ENCODE measurements at places on chromosomes 1 and 21.

DNA sequence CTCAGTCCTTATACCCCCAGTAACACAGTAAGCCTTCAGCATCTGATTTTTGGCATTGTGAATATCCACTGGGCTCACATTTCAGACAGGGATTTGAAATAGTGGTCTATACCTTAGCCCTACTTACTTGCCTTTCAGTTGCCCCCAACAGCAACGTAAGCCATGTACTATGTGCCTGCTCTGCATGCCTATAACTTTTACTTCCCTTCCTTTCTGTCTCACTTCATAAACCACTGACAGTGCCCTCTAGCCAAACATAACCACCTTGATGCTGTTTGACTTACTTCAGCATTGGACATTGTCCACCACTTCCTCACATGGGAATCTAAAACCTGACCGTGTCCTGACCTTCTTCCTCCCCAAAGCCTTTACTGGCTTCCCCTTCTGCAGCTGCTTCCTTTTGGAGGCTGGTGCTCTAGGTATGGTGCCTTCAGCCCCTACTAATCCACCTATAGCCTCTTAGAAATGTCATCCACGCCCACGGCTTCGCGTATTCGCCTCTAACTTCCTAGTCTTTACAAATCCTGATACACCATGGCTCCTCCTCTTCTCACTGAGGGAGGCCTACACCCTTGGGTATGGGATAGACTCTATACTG lies 3.6 kb upstream of the ZNF672 start:
- no peak for DNase-seq

GRCh38 chr21:33237486-33237885 lies 7.7 kb downstream of the IFNAR2 start:
- no peak for DNase-seq

DNA sequence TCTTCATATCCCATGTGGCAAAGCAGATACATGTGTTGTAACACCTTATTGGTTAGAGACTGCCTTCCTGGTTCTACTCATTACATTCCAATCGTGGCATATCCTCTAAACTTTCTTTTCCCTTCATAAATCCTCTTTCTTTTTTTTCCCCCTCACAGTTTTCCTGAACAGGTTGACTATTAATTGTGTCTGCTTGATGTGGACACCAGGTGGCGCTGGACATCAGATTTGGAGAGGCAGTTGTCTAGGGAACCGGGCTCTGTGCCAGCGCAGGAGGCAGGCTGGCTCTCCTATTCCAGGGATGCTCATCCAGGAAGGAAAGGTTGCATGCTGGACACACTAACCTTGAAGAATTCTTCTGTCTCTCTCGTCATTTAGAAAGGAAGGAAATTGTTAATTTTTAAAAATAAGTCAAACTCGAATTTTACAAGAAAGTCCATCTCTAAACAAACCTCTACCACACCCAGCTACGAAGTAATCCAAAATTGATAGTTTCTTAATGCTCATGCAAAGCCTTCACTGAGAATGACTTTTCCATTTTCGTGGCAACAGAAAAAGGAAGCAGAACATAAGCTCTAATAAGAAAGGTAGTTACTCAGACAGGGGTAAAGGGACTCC lies 59.4 kb upstream of the ASB17 start:
- peak; percentile 82 for DNase-seq

GRCh38 chr21:19368944-19369343 lies 965.4 kb upstream of the TMPRSS15 start:
- no peak for DNase-seq

- DNase-seq = no peak
These were observed 665.7 kb downstream of the BRINP3 start for GRCh38 chr1:189811960-189812359.

- DNase-seq = no peak
These were observed 214.1 kb downstream of the DYRK1A start for GRCh38 chr21:37580666-37581065.

- no peak for DNase-seq
These were observed 141.4 kb upstream of the COA6 start for GRCh38 chr1:234231893-234232276.

- DNase-seq = no peak
These were observed 273.9 kb upstream of the FMN2 start for GRCh38 chr1:239817801-239818200.

- no peak for DNase-seq
These were observed 172.0 kb downstream of the CDC7 start for GRCh38 chr1:91672601-91673161.

- no peak for DNase-seq
These were observed 32.8 kb upstream of the PRELP start for GRCh38 chr1:203442821-203443220.

- no peak for DNase-seq
These were observed 70.2 kb upstream of the ERRFI1 start for GRCh38 chr1:8096105-8097011.

DNA sequence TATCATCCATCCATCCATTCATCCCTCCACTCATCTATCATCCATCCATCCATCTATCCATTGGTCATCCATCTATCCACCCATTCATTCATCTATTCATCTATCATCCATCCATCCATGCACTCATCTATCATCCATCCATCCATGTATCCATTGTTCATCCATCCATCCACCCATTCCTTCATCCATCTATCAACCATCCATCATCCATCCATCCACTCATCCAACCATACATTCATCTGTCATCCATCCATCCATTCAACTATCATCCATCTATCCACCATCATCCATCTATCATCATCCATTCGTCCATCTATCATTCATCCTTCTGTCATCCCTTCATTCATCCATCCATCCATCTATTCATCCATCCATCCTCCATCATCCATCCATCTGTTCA lies 61.1 kb downstream of the UMODL1 start:
- no peak for DNase-seq

DNA sequence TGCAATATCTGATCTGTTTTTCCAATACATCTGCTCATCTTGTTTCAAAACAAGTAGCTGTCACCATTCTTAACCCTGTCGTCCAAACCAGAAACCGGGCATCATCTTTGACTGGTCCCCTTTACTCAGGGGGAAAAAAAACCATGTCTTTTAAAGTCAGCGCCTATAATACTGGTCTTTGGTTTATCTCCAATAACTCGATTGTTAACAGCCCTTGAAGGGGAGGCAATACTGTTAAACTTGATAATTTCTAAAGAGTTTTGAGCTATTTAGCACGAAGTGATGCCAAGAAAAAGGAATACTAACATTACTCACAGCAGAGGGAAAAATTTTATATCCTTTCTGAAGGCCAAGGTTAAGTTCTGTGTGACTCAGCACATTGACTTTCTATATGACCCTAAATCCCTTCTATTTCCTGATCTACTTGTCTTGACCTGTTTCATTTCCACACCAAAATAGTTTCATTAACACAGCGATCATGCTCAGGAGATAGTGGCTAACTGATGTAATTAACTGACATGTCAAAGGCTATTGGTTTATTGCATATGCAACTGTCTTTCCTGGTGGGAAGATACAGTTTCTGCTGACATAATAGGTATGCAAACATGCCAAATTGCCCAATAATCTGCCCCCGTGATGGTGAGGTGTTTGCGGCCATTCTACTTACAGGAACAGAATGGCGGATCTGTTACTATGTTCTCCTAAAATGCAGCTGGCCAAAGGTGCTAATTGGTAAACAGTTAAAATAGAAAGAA lies 59.1 kb downstream of the NFIA start:
- no peak for DNase-seq

- no peak for DNase-seq
These were observed 5.5 kb downstream of the PGLYRP4 start for GRCh38 chr1:153343040-153343681.

DNA sequence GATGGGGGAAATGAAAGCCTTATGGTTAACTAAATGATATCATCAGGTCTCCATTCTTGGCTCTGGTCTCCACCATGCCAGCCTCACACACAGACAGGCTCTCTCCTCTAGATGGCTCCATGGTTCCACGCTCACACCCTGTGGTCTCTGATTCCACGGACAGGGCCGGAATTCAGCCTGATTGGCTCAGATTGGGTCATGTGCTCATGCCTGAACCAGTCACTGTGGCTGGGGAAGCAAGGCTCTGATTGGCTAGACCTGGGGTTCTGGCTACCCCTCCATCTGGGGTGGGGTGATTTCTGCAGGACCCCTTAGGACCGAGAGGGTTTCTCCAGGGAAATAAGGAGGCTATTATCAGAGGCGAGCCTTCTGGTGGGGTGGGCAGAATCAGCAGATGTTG lies 277.0 kb downstream of the PTPRU start:
- no peak for DNase-seq

GRCh38 chr1:43772978-43773377 lies 65.6 kb downstream of the ST3GAL3 start:
- no peak for DNase-seq

DNA sequence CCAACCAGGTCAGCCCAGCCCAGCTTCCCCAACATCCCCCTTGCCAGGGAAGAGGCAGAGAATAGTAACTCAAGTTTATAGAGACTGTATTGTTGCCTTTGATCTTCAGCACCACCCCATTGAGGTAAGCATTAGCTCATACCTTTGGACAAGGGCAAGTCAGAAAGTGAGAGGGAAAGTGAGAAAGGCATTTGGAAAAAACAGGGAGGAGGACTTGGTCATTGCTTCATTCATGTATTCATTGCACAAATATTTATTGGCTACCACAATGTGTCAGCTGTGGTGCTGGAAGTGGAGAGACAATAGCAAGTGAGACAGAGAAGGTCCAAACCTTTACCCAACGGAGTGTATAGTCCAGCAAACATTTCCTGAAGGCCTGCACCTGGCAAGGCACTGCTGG lies 561.2 kb downstream of the KIF26B start:
- no peak for DNase-seq

GRCh38 chr1:12081648-12082396 lies 18.7 kb downstream of the TNFRSF8 start:
- DNase-seq = no peak

DNA sequence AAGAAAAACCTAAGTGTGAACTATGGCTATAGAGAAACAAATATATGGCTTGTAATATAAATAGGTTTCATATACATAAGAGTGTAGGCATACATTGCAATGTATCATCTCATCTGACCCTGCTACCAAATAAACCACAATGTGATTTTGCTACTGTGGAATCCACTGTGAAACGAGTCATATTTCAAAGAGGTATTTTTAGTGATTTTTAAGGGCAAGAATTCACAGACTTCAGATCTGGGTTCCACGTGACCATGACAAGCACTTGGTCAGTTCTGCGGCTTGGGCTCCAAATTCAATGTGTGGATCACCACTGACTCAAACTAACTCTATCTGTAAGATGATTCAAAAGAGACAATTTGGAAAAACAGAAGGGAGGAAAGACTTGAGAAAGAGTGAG lies 147.0 kb upstream of the ERG start:
- no peak for DNase-seq

DNA sequence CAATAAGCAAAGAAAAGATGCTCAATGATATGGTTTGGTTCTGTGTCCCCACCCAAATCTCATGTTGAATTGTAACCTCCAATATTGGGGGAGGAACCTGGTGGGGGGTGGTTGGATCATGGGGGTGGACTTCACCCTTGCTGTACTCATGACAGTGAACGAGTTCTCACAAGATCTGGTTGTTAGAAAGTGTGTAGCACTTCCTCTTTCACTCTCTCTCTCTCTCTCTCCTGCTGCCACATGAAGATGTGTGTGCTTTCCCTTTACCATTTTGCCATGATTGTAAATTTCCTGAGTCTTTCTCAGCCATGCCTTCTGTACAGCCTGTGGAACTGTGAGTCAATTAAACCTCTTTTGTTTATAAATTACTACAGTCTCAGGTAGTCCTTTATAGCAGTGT lies 248.4 kb downstream of the HHIPL2 start:
- DNase-seq = no peak

- no peak for DNase-seq
These were observed 15.5 kb downstream of the CSMD2 start for GRCh38 chr1:34149501-34149900.

DNA sequence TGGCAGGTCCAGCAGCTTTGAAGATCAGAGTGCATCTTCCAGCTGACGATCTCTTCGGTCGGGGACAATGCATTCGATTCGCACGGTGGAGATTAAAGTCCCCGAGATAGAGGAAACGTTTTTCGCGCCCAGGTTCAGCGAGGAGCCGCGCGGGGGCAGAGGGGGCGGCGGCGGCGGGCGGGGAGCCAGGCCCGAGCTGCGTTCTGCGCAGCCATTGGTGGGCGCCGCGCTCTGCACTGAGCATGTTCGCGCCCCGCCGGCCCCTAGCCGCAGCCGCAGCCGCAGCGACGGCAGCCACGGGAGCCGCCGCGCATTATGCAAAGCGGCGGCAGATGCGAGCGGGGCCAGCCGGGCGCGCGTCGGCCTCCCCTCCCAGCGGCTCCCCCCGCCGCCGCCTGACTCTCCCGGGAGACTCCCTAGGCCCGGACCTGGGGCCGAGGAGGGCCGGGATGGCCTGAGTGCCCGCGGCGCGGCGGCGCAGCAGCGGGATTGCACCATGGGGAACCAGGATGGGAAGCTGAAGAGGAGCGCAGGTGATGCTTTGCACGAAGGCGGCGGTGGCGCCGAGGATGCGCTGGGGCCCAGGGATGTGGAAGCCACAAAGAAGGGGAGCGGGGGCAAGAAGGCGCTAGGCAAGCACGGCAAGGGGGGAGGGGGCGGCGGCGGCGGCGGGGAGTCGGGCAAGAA lies at the start of gene FMN2:
Gene FMN2 (plus strand): TSS at position 270 of the 687 bp plus-strand sequence. CDS start 227 bp downstream, at position 497.
- DNase-seq = no peak

DNA sequence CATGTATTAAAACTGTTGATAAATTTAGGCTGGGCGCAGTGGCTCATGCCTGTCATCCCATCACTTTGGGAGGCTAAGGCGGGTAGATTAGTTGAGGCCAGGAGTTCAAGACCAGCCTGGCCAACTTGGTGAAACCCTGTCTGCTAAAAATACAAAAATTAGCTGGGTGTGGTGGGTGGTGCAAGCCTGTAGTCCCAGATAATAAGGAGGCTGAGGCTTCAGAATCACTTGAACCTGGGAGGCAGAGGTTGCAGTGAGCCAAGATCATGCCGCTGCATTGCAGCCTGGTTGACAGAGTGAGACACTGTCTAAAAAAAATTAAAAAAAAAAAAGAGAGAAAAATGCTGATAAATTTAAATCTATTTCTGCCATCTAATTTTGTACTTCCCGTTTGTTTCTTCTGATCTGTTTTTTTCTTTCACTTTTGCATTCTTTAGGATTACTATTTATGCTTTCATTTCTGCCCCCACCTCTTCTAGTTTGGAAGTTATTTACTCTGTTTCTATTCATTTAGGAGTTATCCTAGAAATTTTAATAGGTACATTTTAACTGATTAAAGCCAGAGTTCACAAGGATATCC lies 3.2 kb upstream of the DENND1B start:
- no peak for DNase-seq

DNA sequence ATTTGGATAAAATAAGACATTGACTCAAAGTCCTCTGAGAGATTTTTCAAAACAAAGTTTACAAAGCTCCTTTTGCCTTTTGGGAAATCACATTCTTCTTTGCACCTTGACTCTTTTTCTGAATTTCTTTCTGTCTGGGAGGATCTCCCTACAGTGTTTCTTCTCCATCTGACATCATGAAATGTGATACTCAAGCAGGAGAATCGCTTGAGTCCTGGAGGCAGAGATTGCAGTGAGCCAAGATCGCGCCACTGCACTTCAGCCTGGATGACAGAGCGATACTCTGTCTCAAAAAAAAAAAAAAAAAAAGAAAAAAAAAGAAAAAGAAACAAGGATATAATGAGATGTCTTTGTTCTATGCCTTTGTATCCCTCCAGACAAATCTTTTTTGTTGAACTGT lies 13.3 kb upstream of the GRIK1 start:
- DNase-seq = no peak

GRCh38 chr1:160129046-160129445 lies 13.5 kb downstream of the ATP1A2 start:
- DNase-seq = no peak

GRCh38 chr1:205689479-205689878 lies 9.2 kb upstream of the SLC45A3 start:
- DNase-seq = no peak

- DNase-seq = no peak
These were observed 39.9 kb upstream of the AK4 start for GRCh38 chr1:65108025-65108642.

Data from stimulated activated CD4-positive, alpha-beta T cell treated with anti-CD3 and anti-CD28 coated beads, Interleukin-2, amount 100 ng/mL, for 24 hours (primary cell).